ENCODE measurements at places on chromosomes 1 and 21.
A peak's percentile ranks its signal among the peaks of the same experiment; 100 is the strongest.

GRCh38 chr21:35400233-35400939, 351.3 kb upstream of the RUNX1 start:
- DNase-seq: peak; percentile 5

GRCh38 chr1:153968408-153968807, 706 bp downstream of the CREB3L4 start:
- DNase-seq: no peak

DNA sequence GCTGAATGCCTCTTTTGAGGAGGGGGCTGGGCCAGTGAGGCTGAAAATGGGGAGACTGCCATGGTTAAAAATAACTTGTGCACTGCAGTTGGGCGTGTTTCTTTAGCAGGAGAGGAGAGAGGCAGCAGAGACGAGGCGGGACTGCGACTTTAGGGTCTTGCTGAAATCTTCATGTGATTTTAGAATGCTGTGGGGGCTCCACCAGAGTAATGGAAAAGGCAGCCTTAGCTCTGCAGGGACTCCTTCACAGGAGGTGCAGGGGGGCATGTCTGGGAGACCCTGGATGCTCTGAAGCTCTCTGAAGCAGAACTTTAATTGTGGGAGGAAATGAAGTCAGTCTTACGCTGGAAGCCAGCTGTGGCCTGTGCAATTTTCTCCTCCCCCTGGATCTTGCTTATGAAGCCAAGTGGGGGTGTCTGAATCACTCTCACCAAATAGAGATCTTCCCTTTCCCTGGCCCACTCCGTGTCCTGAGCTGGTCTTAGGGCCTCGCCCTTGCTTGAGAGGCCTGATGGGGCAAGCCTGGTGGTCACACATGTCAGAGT, 60.8 kb downstream of the NDUFS5 start:
- no peak for DNase-seq

- no peak for DNase-seq
Measured at GRCh38 chr1:178847396-178847849, 23.5 kb downstream of the ANGPTL1 start.

DNA sequence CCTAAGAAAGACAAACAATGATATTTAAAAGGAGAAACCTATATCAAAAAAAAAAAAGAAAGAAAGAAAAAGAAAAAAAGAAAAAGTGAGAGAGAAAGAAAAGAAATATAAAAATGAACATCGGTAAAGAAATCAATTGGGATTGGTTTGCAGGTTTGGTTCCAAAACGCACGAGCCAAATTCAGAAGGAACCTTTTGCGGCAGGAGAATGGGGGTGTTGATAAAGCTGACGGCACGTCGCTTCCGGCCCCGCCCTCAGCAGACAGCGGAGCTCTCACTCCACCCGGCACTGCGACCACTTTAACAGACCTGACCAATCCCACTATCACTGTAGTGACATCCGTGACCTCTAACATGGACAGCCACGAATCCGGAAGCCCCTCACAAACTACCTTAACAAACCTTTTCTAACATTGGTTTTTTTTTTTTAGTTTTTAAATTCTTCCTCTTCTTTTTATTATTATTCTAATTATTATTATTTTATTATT, 11.7 kb downstream of the LHX9 start:
- no peak for DNase-seq

DNA sequence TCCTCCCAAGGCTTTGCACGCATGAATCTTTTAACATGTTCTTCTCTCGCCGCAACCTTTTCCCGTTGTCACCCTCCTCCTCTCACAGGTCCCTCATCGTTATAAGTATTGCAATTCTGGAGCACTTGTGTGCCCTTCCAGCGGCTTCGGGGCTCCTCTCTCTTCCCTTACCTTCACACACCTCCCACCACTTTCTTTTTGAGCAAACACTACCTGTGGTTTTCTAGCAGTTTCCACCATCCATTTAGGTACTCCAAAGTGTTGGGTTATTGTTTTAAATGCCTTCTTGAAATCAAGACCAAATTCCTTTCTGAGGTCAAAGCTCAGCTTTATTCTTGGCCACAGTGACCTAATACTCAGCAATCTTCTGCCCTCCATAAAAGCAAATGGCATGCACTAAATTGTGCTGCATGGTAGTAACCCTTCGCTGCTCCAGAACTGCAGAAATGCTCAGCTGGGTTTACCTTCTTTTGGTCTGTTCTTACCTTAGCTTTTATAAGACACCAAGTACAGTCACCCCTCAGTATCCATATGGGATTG, 472.4 kb downstream of the SETD4 start:
- DNase-seq: no peak

DNA sequence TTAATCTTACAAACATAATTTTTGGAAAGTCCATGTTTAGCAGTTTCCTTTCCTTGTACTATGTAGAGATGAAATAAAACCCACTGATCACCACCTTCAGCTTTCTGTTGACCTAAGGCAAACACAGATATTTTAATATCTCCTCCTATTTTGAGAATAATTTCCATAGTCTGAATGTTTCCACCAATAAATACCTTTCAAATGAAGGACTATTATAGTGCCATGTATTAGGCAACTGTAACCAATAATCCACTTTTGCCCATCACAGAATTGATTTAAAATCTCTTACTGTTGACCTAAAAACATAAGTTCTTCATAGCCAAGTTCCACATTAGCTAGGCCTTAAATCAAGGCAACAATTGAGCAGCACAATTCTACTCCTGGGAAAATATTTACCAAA, 1.8 kb downstream of the CDC42BPA start:
- no peak for DNase-seq

DNA sequence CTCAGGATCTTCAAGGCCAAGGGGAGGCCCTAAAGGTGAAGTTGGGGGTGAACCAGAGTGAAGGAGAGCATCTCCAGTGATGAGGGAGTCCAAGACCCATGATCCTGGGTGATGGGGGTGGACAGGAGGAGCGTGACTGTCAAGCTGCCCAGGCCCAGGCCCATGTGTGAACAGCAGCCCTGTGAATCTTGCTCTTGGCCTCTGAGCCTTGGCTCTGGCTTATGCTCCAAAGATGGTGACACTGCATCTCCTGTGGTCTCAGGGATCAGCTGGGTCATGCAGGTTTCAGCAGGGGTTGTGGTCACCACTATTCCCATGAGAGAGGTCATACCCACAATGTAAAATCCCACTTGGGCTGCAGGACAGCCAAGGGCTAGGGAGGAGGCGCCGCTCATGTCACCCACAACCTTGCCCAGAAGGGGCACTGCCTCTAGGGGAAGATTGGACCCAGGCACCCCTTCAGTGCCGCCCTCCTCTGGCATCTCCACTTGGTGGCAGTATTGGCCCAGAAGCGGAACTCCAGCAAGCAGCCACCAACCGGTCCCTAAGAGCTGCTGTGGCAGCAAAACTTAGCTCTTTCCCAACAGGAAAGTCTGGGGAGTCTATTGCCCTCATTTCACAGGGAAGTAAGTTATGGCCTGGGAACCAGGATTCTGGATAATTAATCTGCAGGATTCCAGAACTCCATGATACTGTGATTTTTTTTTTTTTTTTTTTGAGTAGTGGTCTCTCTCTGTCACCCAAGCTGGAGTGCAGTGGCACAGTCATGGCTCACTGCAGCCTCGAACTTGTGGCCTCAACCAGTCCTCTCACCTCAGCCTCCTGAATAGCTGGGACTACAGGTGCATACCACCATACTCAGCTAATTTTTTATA, 7.5 kb upstream of the WNT3A start:
- DNase-seq: peak; percentile 7

- DNase-seq: no peak
Measured at GRCh38 chr1:220224611-220225124, 47.6 kb downstream of the RAB3GAP2 start.

DNA sequence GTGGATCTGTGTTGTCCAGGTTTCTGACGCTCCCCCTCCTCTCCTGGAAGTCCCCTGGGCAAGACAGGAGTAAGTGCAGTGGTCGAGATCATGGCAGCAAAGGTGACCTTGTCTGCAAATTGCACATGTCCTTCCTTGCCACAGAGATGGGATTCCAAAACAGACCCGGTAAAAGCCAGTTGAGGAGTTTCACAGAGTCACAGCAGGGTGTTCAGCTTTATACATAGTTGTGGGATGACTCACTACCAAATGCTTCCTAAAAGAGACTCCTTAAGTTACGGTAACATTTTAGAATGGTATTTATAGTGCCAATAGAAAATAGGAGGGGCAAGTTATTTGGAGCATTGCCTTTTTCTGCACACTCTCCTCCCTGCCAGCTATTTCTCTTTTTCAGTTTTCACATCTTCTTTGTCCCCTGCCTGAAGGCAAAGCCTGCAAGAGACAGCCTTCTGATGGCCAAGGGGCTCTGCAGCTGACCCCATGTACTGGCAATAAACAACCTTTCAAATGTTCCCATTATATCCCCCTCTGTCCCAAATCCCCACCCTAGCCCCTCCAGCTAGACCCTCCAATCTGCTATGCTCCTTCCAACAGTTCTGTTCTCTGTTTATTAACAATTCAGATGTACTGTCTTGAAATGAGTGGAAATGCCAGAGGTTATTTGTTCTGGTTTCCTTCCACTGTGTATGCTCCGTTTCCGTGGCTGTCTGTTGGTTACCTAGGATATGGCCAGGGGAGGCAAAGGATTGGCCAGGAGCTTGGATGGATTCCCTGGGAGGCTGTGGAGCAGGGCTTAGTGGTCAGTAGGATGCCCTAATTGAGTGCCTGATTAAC, 115.0 kb downstream of the TGFB2 start:
- no peak for DNase-seq

DNA sequence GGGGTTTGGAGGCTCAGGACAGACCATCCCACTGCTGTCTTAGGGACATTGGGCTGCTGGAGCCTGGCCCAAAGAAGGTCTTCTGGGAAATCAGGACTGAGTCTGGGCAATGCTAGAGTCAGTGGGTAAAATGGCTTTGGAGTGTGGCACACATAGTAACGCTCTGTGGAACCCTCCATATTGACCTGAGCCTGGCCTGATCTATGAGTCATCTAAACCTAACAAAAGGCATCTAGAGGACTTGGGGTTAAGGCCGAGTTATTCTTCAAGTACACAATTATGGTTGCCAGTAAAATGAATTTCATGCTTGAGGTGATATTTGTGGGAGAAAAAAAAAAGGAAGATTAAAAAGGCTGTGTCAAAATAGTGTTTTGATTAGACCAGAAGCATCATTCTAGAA, 77.7 kb downstream of the ST6GALNAC5 start:
- no peak for DNase-seq

- DNase-seq: no peak
Measured at GRCh38 chr1:148357037-148357436, 126.1 kb downstream of the PPIAL4G start.

GRCh38 chr1:951364-951763, 7.7 kb downstream of the NOC2L start:
- DNase-seq: no peak

- DNase-seq: no peak
Measured at GRCh38 chr1:94071976-94072375, 49.0 kb downstream of the ABCA4 start.

GRCh38 chr1:222240536-222241181, 307.2 kb downstream of the HHIPL2 start:
- no peak for DNase-seq

DNA sequence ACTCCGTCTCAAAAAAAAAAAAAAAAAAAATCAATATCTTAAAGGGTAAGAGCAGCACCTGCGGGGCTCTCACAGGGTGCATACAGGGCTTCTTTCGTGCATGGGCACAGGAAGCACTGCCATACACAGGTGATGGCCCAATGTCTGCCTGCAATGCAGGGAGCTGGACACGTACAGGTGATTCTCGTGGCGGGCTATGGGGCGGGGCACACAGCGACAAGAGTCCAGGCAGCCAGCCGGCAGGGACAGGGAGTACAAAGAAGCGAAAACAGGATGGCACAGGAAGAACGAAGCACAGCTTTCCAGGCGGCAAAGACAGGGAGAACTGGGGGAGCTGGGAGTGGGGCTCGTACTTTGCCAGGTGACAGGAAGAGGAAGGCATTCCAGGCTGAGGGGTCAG, 1.6 kb downstream of the KIF17 start:
- DNase-seq: no peak

DNA sequence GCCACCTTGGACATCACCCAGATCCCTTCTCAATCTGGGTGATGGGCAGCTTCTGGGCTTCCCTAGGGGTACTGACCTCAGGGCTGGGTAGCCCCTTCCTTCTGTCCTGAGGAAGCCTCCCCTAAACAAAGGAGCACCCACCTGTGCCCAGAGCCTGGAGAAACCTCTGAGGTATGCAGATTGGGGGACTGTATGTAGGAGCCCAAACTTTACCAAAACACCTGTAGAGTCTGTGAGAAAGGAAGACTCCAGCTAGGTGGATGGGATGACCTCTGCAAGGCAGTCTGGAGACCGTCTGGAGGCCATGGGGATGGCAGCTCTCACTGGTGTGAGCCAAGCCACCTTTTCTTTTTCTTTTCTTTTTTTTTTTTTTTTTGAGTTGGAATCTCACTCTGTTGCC, 13.7 kb upstream of the LEFTY2 start:
- no peak for DNase-seq

DNA sequence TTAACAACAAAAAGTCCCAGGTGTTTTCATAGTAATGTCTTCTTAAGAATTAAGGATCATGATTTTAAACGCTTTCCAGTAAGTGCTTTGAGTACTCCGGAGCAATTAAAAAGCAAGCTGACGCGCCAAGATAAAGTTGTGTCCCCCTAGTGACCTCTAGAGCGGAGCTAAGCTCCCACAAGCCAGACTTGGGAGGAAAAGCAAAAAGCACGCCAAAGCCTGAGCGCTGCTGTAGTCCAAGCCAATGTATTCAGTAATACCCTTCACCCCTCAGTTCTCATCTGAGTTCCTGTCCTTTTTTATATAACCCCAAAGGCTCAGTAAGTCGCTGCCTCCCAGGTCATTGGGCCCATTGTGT, 3.5 kb upstream of the SLC44A5 start:
- DNase-seq: no peak

DNA sequence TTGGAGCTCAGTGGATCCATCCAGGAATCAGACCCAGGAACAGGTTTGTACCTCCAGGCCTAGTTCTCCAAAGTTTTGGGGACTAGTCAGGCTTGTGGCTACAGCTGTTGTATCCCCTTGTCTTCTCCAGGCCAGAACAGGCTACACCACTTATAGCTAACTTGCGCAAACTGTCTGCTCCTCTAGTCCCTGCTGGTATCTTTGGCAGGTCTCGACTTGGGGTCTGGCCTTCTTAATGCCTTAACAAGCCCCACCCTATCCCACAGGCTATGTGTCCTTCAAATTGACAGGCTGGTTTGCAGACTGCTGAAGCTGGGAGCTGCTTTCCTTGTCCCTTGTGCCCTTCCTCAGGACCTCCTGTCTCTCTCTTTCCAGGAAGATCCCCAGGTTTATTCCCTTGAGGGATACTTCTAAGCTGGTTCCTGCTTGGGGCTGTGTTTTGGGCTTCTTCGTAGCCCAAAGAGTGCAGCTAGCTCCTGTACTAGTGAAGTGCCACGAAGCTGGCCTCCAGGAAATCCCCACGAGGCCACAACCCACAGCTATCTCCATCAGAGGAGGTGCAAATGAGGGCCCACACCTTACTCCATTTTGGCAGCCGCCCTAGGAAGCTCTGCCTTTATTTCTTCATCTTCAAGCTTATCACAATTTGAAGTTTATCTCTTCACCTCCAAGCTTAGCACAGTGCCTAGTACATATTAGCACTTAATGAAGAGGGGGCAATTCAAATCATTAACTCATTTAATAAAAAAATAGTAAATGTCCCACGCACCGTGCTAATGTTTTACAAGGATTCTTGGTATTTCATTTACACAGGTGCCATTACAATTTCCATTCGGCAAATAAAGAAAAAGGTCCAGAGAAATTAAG, 683 bp upstream of the DMAP1 start:
- DNase-seq: no peak

Measured in stimulated activated CD4-positive, alpha-beta T cell treated with anti-CD3 and anti-CD28 coated beads, TNF-alpha, amount 100 ng/mL, for 1 hour (primary cell).